ENCODE measurements at places on chromosomes 2 and 18. TPM values are rescaled to one million over a fixed set of nuclear protein-coding genes. Genes with fewer than 3 reads are reported as not detected.

DNA sequence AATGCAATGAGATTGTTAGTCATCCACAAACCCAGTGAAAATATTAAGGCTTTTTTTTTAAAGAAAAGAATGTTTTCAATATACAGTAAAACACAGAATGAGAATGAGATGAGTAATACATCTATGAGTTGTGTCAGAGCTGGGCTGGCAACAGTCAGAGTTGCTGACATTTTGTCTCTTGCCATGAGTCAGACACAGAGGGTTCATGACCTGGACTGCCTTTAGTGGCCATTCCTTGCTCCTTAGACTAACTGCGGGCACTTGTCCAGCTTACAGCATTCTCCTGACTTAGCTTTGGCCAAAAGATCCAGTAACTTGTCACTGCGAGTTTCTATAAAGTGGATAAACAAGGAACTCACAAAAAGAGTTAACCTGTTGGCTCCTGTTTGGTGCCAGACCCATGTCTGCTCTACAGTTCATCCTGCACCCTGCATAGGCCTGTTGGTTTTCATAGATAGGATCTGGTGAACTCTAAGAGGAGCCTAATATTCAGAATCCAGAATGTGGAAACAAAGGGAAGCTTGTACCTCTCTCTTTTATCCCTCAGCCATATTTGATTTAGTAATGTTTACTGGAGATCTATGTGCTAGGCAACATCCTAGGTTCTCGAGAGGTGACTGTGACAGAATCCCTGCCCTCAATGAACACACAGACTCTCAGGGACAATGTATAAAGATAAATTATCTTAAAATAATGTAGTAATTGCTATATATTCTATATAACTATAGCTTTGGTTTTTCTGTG, 391.5 kb upstream of the VWC2L start:
- no peak for DNase-seq
- no peaks in the 10 kb centered on the region for H3K4me1 ChIP-seq
- H3K4me3 ChIP-seq, result no peak overlapping the region
- no peaks in the 10 kb centered on the region for H3K27me3 ChIP-seq
- H3K36me3 ChIP-seq, result no peaks in the 10 kb centered on the region
- no peak overlapping the region for H3K27ac ChIP-seq

- no peak overlapping the region for H3K4me3 ChIP-seq
- H3K27ac ChIP-seq, result no peak overlapping the region
- H3K27me3 ChIP-seq, result no peaks in the 10 kb centered on the region
Observed at GRCh38 chr2:212032536-212033219, 505.9 kb downstream of the ERBB4 start.

GRCh38 chr2:228556717-228557116, 375.2 kb upstream of the SPHKAP start:
- no peak overlapping the region for H3K4me3 ChIP-seq
- no peak for DNase-seq
- H3K27me3 ChIP-seq, result no peaks in the 10 kb centered on the region
- H3K27ac ChIP-seq, result no peak overlapping the region

DNA sequence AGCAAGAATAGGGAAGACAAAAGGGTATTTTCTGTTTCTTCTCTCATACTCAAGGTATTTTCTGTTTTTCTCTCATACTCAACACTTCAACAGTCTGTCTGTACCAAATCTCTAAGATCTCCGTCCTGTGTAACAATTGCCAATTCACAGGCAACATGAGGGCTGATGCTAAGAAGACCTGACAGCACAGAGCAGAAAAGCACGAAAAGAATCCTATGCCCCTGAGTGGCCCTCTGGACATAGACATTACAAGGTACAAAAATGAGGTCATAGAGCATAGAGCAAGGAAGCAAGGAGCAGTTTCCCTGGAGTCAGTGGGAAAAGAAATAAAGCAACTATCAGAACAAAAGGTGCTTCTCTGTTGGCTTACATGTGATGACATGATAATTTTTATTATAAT, 1612.6 kb upstream of the CELF4 start:
- H3K4me1 ChIP-seq, result no peaks in the 10 kb centered on the region
- no peak overlapping the region for H3K27ac ChIP-seq
- no peaks in the 10 kb centered on the region for H3K27me3 ChIP-seq
- H3K4me3 ChIP-seq, result no peak overlapping the region
- no peaks in the 10 kb centered on the region for H3K36me3 ChIP-seq
- DNase-seq, result no peak

DNA sequence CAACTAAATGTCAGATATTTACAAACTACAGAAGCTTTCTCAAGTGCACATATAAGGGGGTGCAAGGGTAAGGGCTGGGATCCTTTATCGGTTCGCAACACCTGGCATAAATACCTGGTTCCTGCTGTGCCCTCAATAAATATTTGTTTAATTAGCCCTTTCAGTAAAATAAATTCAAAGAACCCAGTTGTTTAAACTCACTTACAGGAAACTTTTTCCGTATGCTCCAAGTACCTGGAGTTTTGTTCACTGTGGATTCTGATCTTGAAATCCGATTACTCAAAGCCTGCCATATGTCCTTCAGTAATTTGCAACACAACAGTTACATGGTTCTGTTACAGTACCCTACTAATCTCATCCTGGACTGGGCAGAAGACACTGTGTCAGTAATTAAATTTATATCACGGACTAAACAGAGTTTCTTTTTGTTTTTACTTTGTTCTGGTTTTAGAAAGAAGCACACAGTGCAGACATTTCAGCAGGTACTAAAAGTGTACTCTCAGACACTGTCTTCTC, 36.9 kb downstream of the TBC1D8 start:
- no peak overlapping the region for H3K27ac ChIP-seq
- no peaks in the 10 kb centered on the region for H3K36me3 ChIP-seq
- H3K27me3 ChIP-seq, result no peaks in the 10 kb centered on the region

DNA sequence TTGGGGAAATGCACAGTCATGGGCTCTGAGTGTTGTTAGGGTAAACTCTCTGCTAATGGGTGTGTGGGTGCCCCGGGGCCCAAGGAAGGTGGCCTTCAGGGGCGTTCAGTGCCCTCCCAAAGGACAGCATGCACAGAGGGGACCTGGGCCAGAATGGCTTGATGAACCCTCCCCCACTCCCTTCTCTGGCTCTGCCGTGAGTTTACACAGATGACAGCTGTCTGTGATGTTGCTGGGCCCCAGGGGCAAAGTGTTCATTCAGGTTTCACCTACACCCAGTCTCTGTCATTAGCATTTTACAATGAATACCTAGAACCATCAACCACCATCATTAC, 3.2 kb downstream of the NPPC start:
- H3K27me3 ChIP-seq, result peaks cover 32% of the 10 kb centered on the region
- no peak overlapping the region for H3K4me3 ChIP-seq
- H3K4me1 ChIP-seq, result peaks cover 11% of the 10 kb centered on the region
- no peak for DNase-seq
- no peak overlapping the region for H3K27ac ChIP-seq

GRCh38 chr2:112162341-112162740, 24.2 kb downstream of the FBLN7 start:
- H3K4me1 ChIP-seq, result no peaks in the 10 kb centered on the region
- no peak for DNase-seq
- no peaks in the 10 kb centered on the region for H3K27me3 ChIP-seq
- H3K4me3 ChIP-seq, result no peak overlapping the region
- no peak overlapping the region for H3K27ac ChIP-seq

- H3K36me3 ChIP-seq, result no peaks in the 10 kb centered on the region
- no peaks in the 10 kb centered on the region for H3K27me3 ChIP-seq
- H3K27ac ChIP-seq, result no peak overlapping the region
- H3K4me1 ChIP-seq, result no peaks in the 10 kb centered on the region
- H3K4me3 ChIP-seq, result no peak overlapping the region
Observed at GRCh38 chr2:230152334-230152733, 67.5 kb downstream of the SP110 start.

DNA sequence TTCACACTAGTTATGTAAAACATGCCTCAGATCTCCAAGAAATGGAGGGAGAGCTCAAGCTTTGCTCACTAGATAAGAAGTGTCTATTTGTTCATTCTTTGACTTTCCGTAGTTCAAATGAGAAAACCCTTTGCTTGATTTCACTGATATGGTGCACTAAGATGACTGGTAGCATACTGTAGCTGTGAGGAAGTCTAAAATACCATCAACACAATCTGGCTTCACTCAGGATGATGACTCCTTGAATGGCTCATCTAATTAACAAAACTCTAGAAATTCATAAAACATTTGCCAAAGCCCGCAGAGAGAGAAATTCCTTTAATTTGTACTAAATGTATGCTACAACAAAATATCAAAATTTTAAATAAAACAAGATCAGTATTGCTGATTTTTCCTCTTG, 152.8 kb upstream of the STK17B start:
- no peak overlapping the region for H3K27ac ChIP-seq
- no peaks in the 10 kb centered on the region for H3K4me1 ChIP-seq
- DNase-seq, result no peak
- H3K27me3 ChIP-seq, result no peaks in the 10 kb centered on the region
- no peak overlapping the region for H3K4me3 ChIP-seq

- no peak overlapping the region for H3K27ac ChIP-seq
- no peak overlapping the region for H3K4me3 ChIP-seq
- H3K36me3 ChIP-seq, result peaks cover 18% of the 10 kb centered on the region
- no peak for DNase-seq
- H3K27me3 ChIP-seq, result no peaks in the 10 kb centered on the region
- H3K4me1 ChIP-seq, result peaks cover 47% of the 10 kb centered on the region
Observed at GRCh38 chr2:96547731-96548171, 11.2 kb downstream of the ARID5A start.

Gene SLC8A1
- total RNA-seq, result 0.22 TPM

Gene REG3G
- total RNA-seq, result not detected

Gene MRPL19
- total RNA-seq, result 74.2 TPM

Gene KCNK3
- total RNA-seq, result not detected

Gene ZNF513
- 9.9 TPM for total RNA-seq
